Jurkat, Clone E6-1 (cell line): ENCODE measurements at places on chromosomes 7 and 10.

DNA sequence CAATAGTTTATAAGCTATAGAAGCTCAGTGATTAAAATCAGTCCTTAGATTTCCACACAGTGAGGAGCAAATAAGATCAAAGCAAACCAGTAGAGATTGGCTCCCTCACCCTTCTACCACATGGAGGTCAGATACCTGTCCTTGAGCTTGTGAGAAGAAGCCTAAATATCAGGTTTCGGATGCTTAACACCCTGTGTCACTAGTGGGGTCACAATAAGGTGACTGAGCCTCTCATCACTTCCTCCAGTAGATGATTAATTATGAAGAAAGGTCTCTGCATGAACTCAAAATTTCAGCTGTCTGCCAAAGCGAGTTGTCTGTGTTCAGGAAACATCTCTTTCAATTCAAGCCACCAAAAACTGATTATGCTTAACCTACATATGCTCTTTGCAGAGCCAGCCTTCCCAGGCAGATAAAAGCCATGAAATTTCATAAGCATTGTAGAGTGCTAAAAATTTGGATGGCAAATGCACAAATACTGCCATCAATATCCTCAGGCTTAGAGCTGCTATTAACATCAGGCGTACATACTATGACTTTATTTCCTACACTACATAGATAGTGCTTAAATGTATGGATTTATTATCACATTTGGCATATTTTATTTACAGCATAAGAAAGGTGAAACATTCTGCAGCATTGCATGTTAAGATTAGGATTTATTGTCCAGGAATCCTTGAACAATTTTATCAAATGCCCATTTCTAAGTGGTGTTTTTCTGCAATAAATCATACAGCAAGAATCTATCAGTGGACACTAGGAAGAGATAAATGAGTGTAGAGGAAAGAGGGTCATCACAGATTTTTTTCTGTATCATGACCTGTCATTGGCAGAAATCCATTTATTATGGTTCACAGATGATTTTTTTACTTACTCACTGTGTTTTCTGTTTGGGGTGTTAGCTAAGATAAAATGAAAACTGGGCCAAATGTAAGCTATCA is 285.1 kb upstream of the SP8 start:
- DNase-seq, result no peak

GRCh38 chr7:155644971-155645509 is 579 bp downstream of the RBM33 start:
- DNase-seq, result peak; percentile 19

- no peak for DNase-seq
Observed at GRCh38 chr10:77419056-77419455, 218.6 kb downstream of the KCNMA1 start.

DNA sequence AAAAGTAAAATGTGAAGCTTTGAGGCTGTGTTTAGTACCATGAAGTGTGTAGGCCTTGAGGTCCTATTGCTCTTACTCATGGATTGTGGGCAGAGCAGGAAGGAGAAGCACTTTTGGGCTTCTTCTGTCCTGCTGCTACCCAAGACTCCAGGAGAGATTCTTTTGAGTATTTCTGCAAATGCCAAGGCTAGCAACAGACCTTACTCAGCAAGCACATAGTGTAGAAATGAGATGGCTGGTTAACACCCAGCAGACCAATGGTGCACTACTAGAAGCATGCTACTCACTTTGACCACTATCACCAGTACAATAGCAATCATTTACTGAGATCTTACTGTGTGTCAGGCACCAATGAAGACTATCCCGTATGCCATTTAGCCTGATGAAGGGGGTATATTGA is 3.2 kb downstream of the PLPP4 start:
- no peak for DNase-seq

GRCh38 chr7:2473496-2474180 is 2.6 kb downstream of the GRIFIN start:
- DNase-seq, result no peak

- DNase-seq, result no peak
Observed at GRCh38 chr10:122490268-122490667, 28.9 kb downstream of the HTRA1 start.

- no peak for DNase-seq
Observed at GRCh38 chr10:35074266-35074665, 15.9 kb downstream of the CUL2 start.

- no peak for DNase-seq
Observed at GRCh38 chr10:62803724-62804355, 680 bp upstream of the ADO start.
